ENCODE measurements at places on chromosomes 6 and 20. TPM values are rescaled to one million over a fixed set of nuclear protein-coding genes. Genes with fewer than 3 reads are reported as not detected.

The CYP39A1 gene
- not detected for total RNA-seq

DNA sequence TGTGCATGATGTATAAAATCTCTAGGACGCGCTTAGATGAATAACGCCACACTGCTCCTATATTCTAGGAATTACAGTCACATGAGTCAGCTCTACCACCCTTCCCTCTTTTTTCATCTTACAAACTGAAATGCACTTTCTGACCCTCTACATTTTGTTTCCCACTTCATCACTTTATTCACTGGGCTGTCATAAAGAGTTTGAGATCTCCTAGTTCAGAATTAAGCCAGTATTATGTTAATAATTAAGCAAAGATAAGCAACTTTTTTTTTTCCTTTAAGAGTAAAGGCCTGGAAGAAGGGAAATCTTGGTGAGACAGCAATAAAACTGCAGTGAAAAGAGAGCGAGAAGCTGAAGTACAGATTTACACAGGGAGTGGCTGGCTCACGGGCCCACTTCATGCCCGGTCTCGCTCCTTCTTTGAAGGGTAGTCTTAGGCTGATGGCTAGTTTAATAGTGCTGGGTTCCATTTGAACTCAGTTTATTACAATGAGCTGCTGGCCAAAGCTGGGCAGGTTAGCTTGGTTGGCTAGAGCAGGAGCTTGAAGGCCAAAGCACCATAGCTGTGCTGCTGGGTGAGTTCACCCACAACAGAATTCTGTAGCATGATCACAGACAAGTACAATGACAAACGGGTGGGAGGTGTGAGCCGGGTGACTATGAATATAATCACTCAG is 110.6 kb downstream of the MAP7 start:
- no peak overlapping the region for H3K27ac ChIP-seq
- no peaks in the 10 kb centered on the region for H3K4me1 ChIP-seq
- H3K36me3 ChIP-seq = no peaks in the 10 kb centered on the region
- no peak for DNase-seq
- H3K27me3 ChIP-seq = no peaks in the 10 kb centered on the region

DNA sequence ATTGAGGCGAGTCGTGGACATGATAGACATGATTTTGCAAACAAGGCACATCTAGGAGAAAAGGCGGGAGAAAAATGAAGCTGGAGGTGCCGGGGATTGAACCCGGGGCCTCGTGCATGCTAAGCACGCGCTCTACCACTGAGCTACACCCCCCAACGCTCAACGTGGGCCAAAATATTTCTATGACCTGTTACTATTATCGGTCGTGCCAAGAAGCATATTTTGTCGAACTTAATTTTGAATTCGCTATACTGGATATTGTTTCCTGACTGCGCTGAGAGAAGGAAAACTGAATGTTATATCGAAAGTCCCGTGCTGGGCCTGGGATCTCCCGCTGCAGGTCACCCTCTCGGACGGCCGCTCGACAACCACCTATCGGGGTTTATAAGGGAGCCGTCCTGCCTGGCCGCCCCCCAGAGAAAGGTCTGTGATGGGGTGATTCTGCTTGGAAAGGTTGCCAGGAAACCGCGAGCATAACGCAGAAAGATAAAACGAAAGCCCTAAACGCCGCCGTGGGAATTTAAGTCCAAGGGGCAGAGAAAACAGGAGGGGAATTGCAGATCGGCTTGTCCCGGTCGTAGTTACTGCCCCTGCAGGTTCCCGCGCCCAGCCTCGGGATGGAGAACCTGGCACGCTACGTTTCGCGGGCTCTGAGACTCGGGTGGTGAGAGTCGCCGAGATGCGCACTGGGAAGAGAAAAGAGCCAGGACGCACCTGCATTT is 60.0 kb downstream of the TRIM27 start:
- H3K27ac ChIP-seq = peak overlapping the region; percentile 39
- H3K4me3 ChIP-seq = peak overlapping the region; percentile 81
- DNase-seq = peak; percentile 74
- peaks cover 32% of the 10 kb centered on the region for H3K4me1 ChIP-seq
- H3K36me3 ChIP-seq = no peaks in the 10 kb centered on the region
- H3K27me3 ChIP-seq = no peaks in the 10 kb centered on the region

- H3K4me3 ChIP-seq = no peak overlapping the region
- H3K4me1 ChIP-seq = no peaks in the 10 kb centered on the region
- H3K27ac ChIP-seq = no peak overlapping the region
- DNase-seq = no peak
Measured at GRCh38 chr20:57281900-57282299, 15.5 kb upstream of the BMP7 start.

DNA sequence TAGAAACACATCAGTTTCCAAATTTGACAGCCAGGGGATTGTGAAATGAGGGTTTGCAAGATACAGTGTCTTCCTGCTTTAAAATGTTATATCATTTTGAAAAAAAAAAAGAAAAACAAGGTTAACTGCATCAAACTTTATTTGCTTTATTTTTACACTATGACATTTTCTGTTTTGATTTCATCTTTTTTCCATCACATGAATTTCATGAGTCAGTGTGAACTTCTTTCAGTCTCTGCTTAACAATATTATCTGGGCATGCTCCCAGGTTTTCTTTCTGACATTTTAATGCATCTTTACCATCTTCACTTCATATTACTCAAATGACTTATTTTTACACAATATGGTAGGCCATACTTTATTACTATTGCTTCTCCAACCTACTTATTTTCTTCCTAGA is 1.9 kb downstream of the NCOA7 start:
- H3K27ac ChIP-seq = no peak overlapping the region
- no peak for DNase-seq
- H3K4me3 ChIP-seq = no peak overlapping the region
- peaks cover 6% of the 10 kb centered on the region for H3K36me3 ChIP-seq
- H3K4me1 ChIP-seq = peaks cover 18% of the 10 kb centered on the region
- H3K27me3 ChIP-seq = no peaks in the 10 kb centered on the region

DNA sequence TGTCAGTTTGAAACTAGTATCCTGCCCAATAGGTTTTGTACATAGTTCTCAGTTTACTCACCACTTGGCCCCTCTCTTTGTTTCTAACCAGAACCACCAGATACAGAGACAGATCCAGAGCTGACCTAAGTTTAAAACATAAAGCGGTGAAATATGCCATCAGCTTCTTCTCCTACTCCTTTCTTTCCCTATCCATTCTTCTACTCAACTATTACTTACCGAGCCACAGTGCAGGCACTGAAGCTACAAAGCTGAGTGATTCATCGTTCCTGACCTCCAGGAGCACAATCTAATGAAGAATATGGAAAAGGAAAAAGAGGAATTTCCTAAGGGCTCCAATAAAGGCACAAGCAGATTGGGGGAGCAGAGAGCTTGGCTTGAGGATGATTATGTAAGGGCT is 286.0 kb downstream of the FOXC1 start:
- DNase-seq = no peak
- H3K4me1 ChIP-seq = no peaks in the 10 kb centered on the region
- no peak overlapping the region for H3K4me3 ChIP-seq
- H3K27ac ChIP-seq = no peak overlapping the region
- H3K27me3 ChIP-seq = no peaks in the 10 kb centered on the region
- no peaks in the 10 kb centered on the region for H3K36me3 ChIP-seq

The PRDM13 gene
- total RNA-seq = not detected

- DNase-seq = no peak
- no peaks in the 10 kb centered on the region for H3K27me3 ChIP-seq
- H3K4me1 ChIP-seq = no peaks in the 10 kb centered on the region
Measured at GRCh38 chr6:164469276-164469949, 840.0 kb downstream of the C6orf118 start.

- H3K4me3 ChIP-seq = no peak overlapping the region
- no peak overlapping the region for H3K27ac ChIP-seq
- no peaks in the 10 kb centered on the region for H3K4me1 ChIP-seq
- H3K27me3 ChIP-seq = no peaks in the 10 kb centered on the region
Measured at GRCh38 chr6:69756907-69757306, 39.9 kb downstream of the LMBRD1 start.

- DNase-seq = no peak
- H3K27me3 ChIP-seq = no peaks in the 10 kb centered on the region
- no peak overlapping the region for H3K4me3 ChIP-seq
Measured at GRCh38 chr20:3995749-3996320, 19.5 kb downstream of the RNF24 start.

The LAMA4 gene
- not detected for total RNA-seq

GRCh38 chr6:110399219-110400071 is 15.9 kb downstream of the DDO start:
- DNase-seq = no peak
- H3K4me3 ChIP-seq = no peak overlapping the region
- no peaks in the 10 kb centered on the region for H3K36me3 ChIP-seq
- H3K27ac ChIP-seq = no peak overlapping the region

The NCOA3 gene
- 63.3 TPM for total RNA-seq

DNA sequence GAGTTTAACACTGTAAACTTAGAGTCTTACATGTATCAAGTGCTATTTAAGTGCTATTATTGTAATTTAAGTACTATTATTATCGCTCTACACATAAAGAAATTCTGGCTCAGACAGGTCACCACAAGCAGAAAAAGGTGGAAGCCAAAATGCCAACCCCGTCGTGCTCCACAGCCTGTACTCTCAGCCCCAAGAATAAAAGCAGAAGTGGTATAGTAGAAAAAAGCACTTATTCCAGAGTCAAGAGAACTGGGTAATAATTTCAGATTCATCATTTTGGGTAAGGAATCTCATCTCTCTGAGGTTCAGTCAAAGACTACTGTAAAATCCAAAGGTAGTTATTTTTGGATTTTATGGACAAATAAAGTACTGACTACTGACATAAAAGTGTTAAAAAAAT is 943 bp downstream of the ZUP1 start:
- H3K4me3 ChIP-seq = peak overlapping the region; percentile 73
- no peaks in the 10 kb centered on the region for H3K27me3 ChIP-seq
- peaks cover 2% of the 10 kb centered on the region for H3K36me3 ChIP-seq

GRCh38 chr6:137246791-137247202 is 27.6 kb upstream of the IFNGR1 start:
- no peaks in the 10 kb centered on the region for H3K4me1 ChIP-seq
- no peaks in the 10 kb centered on the region for H3K36me3 ChIP-seq
